ENCODE measurements at places on chromosomes 5 and 9. TPM values are rescaled to one million over a fixed set of nuclear protein-coding genes. Genes with fewer than 3 reads are reported as not detected.

GRCh38 chr5:125295405-125295872 is 549.0 kb upstream of the ZNF608 start:
- no peaks in the 10 kb centered on the region for H3K36me3 ChIP-seq
- no peaks in the 10 kb centered on the region for H3K27me3 ChIP-seq
- no peaks in the 10 kb centered on the region for H3K4me1 ChIP-seq
- no peak for ATAC-seq
- no peak overlapping the region for H3K27ac ChIP-seq
- no peak overlapping the region for H3K4me3 ChIP-seq

- no peak overlapping the region for H3K27ac ChIP-seq
- H3K4me1 ChIP-seq, result no peaks in the 10 kb centered on the region
- ATAC-seq, result no peak
Measured at GRCh38 chr9:4180907-4181605, 118.8 kb downstream of the GLIS3 start.

DNA sequence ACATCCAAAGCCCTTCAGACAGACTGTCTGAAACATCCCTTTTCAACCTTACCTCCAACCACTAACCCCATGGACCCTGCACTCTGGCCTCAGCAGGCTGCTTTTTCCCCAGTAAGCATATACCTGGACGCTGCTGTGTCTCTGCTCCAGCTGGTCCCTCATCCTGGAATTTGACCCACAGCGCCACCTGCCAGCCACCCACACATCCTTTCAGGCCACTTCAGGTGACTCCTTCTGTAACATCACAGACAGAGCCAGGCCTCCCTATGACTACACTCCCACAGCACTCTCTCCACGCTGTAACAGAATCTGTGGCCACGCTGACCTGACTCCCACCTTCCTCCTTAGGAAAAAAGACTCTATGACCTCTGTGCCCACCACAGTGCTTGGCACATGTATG is 3.4 kb downstream of the MGAT1 start:
- H3K4me3 ChIP-seq, result no peak overlapping the region
- H3K27ac ChIP-seq, result peak overlapping the region; percentile 95
- no peaks in the 10 kb centered on the region for H3K27me3 ChIP-seq

DNA sequence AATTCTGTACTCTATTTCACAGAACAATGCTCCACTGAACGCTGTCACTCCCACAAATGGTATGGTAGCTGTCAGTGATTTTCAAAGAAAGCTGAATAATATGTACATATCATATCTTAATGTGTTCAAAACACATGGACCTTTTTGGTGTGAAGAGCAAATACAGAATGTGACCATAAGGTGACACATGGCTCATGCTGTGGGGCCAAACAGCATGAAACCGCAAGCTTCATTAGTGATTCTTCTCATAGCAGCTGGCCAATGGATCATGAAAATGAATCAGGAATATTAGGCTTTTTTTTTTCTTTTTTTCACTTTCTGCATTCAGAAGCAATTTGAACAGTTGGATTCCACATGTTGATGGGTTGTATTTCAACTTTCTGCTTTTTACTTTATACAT is 54.9 kb upstream of the CDH9 start:
- H3K27me3 ChIP-seq, result no peaks in the 10 kb centered on the region
- no peak overlapping the region for H3K27ac ChIP-seq
- H3K4me1 ChIP-seq, result no peaks in the 10 kb centered on the region
- no peaks in the 10 kb centered on the region for H3K36me3 ChIP-seq
- no peak for ATAC-seq

DNA sequence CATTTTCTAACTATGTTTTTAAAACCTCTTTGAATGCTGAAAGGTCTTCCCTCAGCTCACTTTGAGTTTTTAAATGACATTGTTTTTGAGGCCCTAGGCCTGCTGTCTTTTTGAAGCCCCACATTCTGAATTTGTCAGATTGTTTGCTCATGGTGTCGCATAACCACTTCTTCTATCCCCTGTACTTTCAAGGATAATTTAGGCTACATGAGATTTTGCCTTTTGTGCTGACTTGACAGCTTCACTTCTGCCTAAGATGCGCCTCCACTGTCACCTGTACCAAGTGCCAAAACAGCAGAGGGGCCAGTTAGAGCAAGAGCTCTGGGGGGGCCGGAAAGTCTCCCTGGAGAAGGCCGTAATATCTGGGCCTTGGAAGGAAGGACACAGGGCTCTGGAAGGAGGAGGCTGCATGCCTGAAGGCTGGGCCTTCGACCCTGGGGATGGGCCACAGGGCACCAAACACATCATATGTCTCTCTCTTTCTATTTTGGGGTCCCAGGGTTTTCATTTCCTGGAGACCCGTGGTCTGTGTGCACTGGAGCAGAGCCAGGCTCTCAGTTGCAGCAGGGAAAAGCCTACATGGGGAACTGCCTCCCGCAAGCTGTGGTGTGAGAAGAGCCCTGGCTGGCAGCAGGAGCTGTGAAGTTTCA is 49.1 kb downstream of the NDST1 start:
- H3K27ac ChIP-seq, result no peak overlapping the region
- ATAC-seq, result no peak
- H3K4me1 ChIP-seq, result no peaks in the 10 kb centered on the region
- no peak overlapping the region for H3K4me3 ChIP-seq

- H3K4me1 ChIP-seq, result no peaks in the 10 kb centered on the region
- ATAC-seq, result no peak
- H3K27ac ChIP-seq, result no peak overlapping the region
- no peak overlapping the region for H3K4me3 ChIP-seq
Measured at GRCh38 chr5:35442885-35443639, 174.6 kb upstream of the SPEF2 start.

DNA sequence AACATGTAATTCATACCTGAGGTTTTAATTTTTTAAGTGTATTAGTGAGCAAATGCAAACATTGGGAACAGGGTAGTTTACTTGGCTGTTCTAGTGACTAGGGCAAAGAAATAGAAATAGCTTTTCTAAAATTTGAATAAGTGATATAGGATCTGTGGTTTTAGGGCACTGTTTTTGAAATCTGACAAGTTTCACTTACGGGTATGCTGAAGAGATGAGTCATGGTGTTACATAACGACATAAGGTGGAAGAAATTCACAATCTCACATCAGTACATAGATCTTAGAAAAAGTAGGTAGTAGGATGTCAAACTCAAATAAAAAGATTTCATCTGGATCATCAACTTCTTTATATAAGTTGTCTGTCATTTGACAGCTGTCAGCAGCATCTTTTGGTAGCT is 772.3 kb downstream of the MAT2B start:
- H3K27me3 ChIP-seq, result no peaks in the 10 kb centered on the region
- no peak overlapping the region for H3K27ac ChIP-seq
- ATAC-seq, result no peak
- H3K4me1 ChIP-seq, result no peaks in the 10 kb centered on the region

GRCh38 chr9:108272349-108272899 is 583.4 kb downstream of the ACTL7B start:
- no peaks in the 10 kb centered on the region for H3K27me3 ChIP-seq
- no peaks in the 10 kb centered on the region for H3K4me1 ChIP-seq
- no peaks in the 10 kb centered on the region for H3K36me3 ChIP-seq
- ATAC-seq, result peak; percentile 61
- no peak overlapping the region for H3K27ac ChIP-seq

DNA sequence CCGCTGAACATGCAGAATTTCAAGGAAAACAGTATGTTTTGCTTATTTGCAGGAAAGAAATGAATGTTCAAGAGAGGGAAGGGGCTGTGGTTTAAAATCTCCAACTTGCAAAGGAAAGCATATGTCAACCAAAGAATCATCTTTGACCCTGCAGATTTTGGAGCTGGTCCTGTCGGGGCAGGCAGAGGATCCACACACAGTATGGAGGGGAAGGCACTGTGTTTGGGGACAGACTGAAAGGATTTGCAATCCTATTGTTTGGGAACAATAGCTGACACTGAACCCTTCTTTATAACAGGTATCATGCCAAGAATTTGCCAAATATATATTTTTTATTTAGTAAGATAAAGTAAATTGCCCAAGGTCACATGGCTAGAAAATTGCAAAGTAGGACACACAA is 121.4 kb upstream of the ZNF618 start:
- H3K4me3 ChIP-seq, result no peak overlapping the region
- H3K27me3 ChIP-seq, result peaks cover 31% of the 10 kb centered on the region
- no peak overlapping the region for H3K27ac ChIP-seq
- H3K36me3 ChIP-seq, result no peaks in the 10 kb centered on the region

- no peaks in the 10 kb centered on the region for H3K36me3 ChIP-seq
- H3K27me3 ChIP-seq, result no peaks in the 10 kb centered on the region
- no peaks in the 10 kb centered on the region for H3K4me1 ChIP-seq
- ATAC-seq, result no peak
- no peak overlapping the region for H3K27ac ChIP-seq
- H3K4me3 ChIP-seq, result no peak overlapping the region
Measured at GRCh38 chr9:127536499-127536898, 75.6 kb upstream of the STXBP1 start.

DNA sequence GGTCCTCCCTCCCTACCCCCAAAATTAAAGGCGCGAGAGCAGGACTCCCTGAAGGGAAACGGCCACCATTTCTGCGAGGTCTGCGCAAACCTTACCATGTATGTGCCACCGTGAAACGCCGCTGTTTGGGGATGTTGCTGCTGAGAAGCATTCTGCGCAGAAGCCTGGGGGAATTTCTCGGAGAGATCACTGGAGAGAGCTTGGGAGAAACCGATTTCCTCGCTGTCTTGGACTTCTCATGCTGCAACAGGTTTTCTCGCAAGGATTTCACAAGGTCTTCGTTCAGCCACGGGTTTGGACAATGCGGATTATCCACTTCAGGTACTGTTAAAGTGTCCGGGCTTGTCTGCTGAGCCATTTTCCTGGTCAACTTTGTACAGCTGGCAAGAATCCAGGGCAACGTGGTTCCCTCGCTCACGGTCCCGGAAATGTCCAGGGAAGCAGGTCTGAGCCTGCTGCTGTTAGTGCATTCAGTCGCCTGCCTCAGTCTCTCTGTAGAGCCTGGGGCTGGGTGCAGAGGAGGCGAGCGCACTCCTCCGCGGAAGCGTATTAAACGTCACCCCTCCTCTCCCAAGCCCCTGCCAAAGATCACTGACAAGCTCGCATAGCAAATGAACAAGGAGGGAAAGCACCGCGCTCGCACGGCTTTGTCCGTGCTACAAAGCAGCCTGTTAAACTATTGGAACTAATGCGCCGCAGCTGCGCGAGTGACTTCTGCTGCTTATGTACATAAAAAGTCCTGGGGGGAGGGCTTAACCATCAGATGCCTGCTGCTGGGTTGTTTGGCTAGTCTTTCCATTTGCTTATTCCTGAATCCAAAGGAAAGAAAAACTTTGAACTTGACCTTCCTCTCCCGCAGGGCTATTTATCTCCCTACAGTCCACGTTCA is 125.1 kb downstream of the PDE4D start:
- peak; percentile 57 for ATAC-seq
- no peaks in the 10 kb centered on the region for H3K27me3 ChIP-seq
- H3K4me1 ChIP-seq, result no peaks in the 10 kb centered on the region
- peak overlapping the region; percentile 46 for H3K4me3 ChIP-seq

GRCh38 chr5:45262061-45262590 is 434.1 kb downstream of the HCN1 start:
- no peaks in the 10 kb centered on the region for H3K4me1 ChIP-seq
- no peak overlapping the region for H3K4me3 ChIP-seq

DNA sequence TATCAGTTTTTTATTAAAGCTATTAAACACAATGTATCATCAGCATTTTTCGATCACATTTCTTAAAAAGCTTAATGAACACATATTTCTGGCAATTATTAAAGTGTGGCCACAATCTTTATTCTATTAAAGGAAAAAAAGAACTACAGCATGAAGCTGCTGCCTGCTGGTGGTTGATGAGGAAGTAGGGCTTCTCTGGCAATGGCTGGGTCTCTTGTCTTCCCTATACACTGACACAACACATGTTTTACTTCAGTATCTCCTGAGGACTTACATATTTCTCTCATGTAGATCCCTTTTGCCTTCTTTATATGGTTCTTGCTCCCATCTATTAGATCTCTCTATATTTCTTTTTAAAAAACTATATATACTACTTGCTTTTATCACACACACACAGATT is 590.7 kb downstream of the RAB3C start:
- ATAC-seq, result no peak
- H3K4me3 ChIP-seq, result no peak overlapping the region
- H3K27ac ChIP-seq, result no peak overlapping the region
- peaks cover 12% of the 10 kb centered on the region for H3K36me3 ChIP-seq
- H3K4me1 ChIP-seq, result no peaks in the 10 kb centered on the region

GRCh38 chr9:133991964-133992779 is at the start of gene VAV2:
Gene VAV2, minus strand, starts transcription at chr9:133992324. Its CDS starts 46 bp downstream, at chr9:133992278.
- H3K36me3 ChIP-seq, result no peaks in the 10 kb centered on the region
- peak within 1 kb of the TSS; percentile 83 for H3K4me3 ChIP-seq
- peaks cover 9% of the 10 kb centered on the region for H3K27me3 ChIP-seq
- H3K4me1 ChIP-seq, result no peaks in the 10 kb centered on the region
- peak within 1 kb of the TSS; percentile 93 for H3K27ac ChIP-seq

DNA sequence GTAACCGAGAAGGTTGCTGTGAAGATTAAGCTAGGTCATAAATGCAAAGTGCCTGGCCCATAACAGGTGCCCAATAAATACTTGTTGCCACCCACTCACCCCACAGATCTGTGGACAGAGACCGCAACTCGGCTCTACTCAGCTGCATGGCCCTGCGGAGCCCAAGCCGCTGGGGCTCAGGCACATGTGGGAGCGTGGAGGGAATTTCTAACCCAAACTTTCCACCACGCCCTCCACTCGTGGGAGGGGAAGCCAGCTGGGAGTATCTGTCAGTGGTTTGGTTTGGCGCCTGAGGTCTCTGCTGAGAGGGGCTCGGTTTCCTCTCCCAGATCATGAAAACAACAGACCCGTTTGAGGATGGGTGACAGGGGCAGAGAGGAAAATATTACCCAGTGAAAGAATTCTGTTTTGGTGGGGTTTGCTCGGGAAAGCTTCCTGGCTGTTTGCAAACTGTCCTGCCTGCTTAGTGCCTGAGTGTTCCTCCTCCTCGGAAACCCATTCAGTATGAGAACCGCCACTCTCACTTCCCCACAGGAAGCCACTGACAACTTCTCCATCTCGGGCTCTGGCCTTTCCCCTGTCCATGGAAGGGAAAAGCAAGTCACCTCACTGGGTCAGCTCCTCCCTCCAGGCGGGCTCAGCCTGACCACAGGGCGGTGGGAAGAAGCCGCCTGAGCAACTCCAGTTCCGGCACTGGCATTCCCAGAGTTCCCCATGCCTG is 60.1 kb downstream of the RGS3 start:
- H3K36me3 ChIP-seq, result peaks cover 14% of the 10 kb centered on the region
- H3K27me3 ChIP-seq, result no peaks in the 10 kb centered on the region
- peak; percentile 57 for ATAC-seq
- H3K27ac ChIP-seq, result peak overlapping the region; percentile 79
- H3K4me1 ChIP-seq, result peaks cover 46% of the 10 kb centered on the region

- no peak overlapping the region for H3K27ac ChIP-seq
- ATAC-seq, result no peak
- no peaks in the 10 kb centered on the region for H3K27me3 ChIP-seq
- no peaks in the 10 kb centered on the region for H3K4me1 ChIP-seq
Measured at GRCh38 chr9:22035591-22036011, 26.5 kb upstream of the CDKN2B start.

The MPDZ gene
- total RNA-seq, result 102 TPM

The FST gene
- total RNA-seq, result 10.1 TPM

The KIF20A gene
- not detected for total RNA-seq

The RPL7A gene
- 2,320 TPM for total RNA-seq

The DNAH5 gene
- 0.94 TPM for total RNA-seq

The INSL6 gene
- not detected for total RNA-seq

The MEIKIN gene
- total RNA-seq, result 0.66 TPM

The OR2S2 gene
- not detected for total RNA-seq

The ERBIN gene
- 71.6 TPM for total RNA-seq
